NCI-H526 treated with DMSO at 0.1 percent for 48 hours (cell line): ENCODE measurements at places on chromosomes 5 and 9.

GRCh38 chr9:129283705-129284606 lies 105.9 kb upstream of the IER5L start:
- no peak for DNase-seq

- DNase-seq = peak; percentile 8
Measured at GRCh38 chr5:79173626-79174025, 62.0 kb downstream of the BHMT start.

DNA sequence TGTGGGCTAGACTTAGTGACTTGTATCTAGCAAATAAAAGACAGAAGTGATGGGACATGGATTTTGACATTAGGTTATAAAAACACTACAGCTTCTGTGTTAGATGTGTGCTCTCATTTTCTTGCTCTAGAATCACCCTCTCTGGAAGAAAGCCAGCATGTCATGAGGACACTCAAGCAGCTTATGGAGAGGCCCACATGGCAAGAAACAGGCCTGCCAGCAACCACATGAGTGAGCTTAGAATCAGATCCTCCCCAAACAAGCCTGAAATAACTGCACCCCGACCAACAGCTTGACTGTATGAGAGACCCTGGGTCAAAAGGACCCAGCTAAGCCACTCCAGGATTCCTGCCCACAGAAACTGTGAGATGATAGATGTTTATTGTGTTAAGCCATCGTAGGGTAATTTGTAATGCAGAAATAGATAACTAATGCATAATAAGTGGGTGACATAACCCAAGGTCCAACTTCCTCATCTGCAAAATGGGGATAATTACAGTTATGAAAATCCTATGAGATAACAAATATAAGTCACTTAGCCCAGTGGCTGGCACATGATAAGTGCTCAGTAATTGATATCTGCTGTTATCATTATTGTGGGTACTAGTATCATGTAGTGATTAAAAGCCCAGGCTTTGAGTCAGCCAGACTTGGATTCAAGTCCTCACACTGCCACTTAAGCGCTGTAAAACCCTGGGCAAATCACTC lies 86.5 kb downstream of the KLHL3 start:
- DNase-seq = no peak

GRCh38 chr5:181173027-181173419 lies 25.6 kb downstream of the OR2V2 start:
- no peak for DNase-seq

GRCh38 chr5:86971034-86971571 lies 296.6 kb upstream of the RASA1 start:
- no peak for DNase-seq

GRCh38 chr9:78047106-78047505 lies 15.5 kb upstream of the GNAQ start:
- DNase-seq = no peak

GRCh38 chr5:59008816-59009473 lies 426.1 kb downstream of the RAB3C start:
- DNase-seq = no peak

DNA sequence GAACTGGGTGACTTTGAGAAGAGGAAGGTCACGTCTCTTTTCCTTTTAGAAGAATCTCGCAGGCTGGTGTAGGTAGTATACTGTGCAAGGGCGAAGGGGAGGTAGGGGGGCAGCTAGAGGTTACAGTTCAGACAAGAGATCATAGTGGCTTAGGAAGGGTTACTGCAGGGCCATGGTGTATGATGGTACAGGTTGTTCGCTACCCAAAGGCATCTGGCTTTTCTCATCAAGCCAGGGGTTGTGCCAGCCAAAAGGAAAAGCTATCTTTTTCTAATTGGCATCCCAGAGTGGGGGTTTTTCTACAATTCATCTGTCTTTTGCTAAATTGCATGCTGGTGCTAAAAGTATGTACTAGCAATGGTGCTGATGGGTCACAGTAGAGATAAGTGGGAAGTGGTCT lies 22.8 kb downstream of the MAMDC2 start:
- DNase-seq = no peak

- no peak for DNase-seq
Measured at GRCh38 chr9:130857864-130858738, 23.0 kb downstream of the ABL1 start.

DNA sequence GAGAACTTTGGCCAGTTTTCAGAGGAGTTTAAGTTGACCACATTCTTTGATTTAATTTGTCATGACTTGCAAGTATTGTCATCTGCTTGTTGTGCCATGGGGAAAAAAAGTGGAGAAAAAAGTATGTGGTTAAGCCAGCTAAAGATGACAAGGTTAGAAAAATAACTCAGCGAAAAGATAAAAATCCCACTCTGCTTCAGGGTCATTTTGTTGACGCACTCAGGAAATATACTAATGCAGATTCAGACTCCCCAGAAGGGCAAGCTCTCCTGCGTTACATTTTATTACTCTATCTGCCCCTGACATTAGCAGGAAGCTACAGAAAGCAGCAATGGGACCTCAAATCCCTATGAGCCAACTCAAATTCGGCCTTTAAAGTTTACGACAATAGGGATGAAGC lies 27.6 kb upstream of the TESK1 start:
- DNase-seq = no peak

GRCh38 chr9:108224716-108225115 lies 631.1 kb downstream of the ACTL7B start:
- DNase-seq = no peak

DNA sequence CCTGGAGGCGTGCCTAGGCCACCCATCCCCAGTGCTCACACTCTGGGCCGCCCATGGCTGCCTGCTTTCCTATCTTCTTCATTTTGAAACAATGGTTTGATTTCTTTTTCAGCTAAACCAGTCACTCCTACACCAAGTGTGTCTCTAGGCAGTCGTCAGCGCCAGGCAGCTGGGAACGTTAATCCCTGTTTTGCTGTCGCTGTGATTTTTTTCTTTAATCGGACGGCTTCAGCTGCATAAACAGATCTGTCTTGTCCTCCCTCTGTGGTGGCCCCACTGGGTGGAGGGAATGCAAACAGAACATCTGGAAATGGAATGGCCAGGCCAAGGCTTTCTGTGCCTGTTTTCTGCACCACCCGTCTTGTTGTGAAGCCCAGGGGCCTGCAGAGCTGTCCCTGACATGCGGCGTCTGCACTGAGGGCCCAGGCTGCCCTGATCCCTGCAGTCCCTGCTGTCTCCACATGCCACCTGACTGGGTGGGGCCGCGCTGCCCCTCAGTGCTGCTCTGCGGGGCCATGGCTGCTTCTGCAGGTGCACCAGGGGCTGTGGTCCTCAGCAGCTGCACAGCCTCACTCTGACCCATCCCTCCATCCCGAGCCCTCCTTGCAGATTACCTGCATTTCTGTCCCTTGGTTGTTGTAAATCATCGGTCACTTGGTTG lies 51.5 kb downstream of the WNK2 start:
- DNase-seq = no peak

DNA sequence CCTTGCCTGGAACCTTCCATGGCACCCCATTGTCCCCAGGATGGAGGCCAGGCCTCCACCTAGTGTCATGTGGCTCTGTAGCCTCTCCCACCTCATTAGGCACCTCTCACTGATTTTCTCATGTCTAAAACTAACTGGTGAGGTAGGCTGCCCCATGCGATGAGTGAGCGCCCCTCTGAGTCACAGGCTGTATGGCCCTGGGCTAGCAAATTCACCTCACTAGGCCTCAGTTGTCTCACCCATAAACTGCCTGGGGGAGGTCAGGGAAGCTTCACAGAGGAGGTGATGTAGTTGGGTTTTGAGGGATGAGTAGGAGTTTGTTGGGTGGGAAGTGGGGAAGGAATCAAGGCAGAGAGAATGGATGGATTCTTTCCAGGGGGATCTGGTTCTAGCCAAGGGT lies 8.8 kb downstream of the RXRA start:
- no peak for DNase-seq

- no peak for DNase-seq
Measured at GRCh38 chr5:28574606-28575005, 1536.2 kb upstream of the CDH9 start.

GRCh38 chr5:68968429-68968828 lies 125.4 kb upstream of the SLC30A5 start:
- DNase-seq = no peak

DNA sequence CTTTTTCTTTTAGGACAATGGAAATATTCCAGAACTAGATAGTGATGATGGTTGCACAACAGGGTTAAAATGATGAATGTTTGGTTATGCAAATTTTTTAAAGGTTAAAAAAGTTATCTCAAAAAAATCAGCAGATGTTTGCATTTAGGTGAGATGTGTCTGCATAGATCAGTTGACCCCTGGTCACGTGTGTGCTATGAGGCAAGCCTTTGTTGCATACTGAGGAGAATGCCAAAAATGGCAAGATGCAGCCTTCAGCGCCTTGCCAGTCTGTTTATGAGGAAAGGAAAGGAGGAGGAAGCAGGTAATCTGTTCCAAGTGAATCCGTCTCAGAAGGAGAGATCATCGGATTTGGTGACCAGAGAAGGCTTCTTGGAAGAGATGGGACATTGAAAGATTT lies 11.9 kb downstream of the MEGF10 start:
- DNase-seq = peak; percentile 45

- DNase-seq = peak; percentile 11
Measured at GRCh38 chr5:77076961-77077828, 9.9 kb downstream of the ZBED3 start.

DNA sequence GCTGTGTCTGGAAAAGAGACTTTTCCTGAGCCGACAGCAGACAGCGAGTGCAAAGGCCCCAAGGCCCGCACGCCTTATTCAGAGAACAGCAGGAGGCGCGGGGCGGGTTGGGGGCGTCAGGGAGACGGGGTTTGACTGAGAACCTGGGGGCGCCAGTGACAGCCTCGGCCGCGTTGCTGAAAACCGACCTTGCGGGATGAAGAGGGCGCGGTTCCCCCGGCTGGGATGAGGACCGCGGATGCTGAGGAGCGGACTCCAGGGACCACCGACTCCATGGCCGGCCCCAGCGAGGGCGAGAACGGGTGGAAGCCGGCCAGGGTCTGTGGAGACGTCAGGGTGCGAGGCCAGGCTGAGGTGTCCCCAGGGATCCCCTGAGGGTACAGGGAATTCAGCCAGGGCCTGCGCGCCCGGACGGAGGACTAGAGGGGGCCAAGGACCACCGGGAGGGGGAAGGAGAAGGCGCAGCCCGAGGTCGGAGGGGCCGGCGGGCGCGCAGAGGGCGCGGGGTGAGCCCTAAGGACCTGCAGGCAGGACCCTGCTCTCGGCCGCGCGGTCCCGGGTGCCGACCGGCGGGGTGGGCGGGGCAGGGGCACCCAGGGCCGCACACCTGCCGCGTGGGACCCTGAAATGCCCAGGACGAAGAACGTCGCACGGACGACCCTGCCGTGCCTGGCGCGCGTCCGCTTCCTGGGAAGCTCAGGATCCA lies 837 bp upstream of the AHRR start:
- DNase-seq = no peak

- no peak for DNase-seq
Measured at GRCh38 chr5:123545506-123545905, 33.5 kb downstream of the CSNK1G3 start.

- no peak for DNase-seq
Measured at GRCh38 chr5:169942181-169942580, 38.1 kb downstream of the INSYN2B start.

- no peak for DNase-seq
Measured at GRCh38 chr9:35658968-35659220, 802 bp downstream of the CCDC107 start.
